ENCODE measurements at places on chromosomes 4 and X.

DNA sequence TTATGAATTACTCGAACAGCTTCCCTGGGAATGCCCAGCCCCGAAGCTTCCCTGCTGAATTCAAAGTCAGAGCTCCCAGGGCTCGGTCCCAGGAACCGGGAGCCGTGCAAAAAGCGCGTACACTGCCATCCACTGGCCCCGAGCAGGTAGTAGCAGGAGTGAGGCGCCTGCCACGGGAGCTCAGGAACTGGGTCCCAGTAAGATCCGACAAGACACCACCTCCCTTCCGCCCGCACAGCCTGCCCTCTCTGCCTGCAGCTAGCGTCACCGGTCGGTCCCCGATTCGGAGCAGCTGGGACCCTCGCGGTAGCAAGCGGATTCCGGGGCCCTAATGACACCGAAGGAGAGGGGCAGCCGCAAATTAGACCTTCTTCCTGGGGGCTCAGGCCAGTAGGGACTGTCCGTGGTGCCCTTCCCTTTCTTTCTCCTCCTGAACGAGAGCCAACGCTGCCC, 1.2 kb downstream of the CORIN start:
- H3K4me1 ChIP-seq, result peaks cover 16% of the 10 kb centered on the region
- H3K27me3 ChIP-seq, result peaks cover 23% of the 10 kb centered on the region
- H3K4me3 ChIP-seq, result peak overlapping the region; percentile 74
- H3K36me3 ChIP-seq, result no peaks in the 10 kb centered on the region

DNA sequence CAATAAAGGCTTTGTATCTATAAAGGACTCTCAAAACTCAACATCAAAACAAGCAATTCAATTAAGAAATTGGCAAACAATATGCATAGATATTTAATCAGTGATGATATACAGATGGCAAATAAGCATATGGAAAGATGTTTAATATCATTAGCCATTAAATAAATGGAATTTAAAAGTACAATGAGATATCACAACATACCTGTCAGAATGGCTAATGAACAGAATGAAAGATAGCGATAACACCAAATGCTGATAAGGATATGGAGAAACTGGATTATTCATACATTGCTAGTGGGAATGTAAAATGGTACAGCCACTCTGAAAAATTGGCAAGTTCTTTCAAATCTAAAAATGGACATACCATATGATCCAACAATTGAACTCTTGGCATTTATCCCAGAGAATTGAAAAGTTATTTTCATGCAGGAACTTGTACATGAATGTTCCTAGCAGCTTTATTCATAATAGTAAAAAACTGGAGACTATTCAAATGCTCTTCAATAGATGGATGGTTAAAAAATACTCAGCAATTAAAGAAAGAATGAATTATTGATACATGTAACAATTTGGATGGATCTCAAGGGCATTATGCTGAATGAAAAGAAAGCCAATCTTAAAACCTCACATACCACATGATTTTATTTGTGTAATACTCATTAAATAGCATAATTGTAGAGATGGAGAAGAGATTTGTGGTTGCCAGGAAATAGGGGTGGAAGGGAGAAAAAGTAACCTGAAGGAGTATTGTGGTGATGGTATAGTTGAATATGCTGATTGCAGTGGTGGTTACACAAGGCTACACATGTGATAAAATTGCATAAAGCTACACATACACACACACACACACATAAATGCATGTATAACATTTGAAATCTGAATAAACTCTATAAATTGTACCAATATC, 45.9 kb upstream of the ALG13 start:
- H3K4me1 ChIP-seq, result no peaks in the 10 kb centered on the region
- DNase-seq, result no peak
- H3K36me3 ChIP-seq, result no peaks in the 10 kb centered on the region

- no peaks in the 10 kb centered on the region for H3K27me3 ChIP-seq
- no peaks in the 10 kb centered on the region for H3K36me3 ChIP-seq
- no peak overlapping the region for H3K4me3 ChIP-seq
- DNase-seq, result no peak
- H3K4me1 ChIP-seq, result no peaks in the 10 kb centered on the region
Measured at GRCh38 chr4:31647786-31648185, 927.6 kb downstream of the PCDH7 start.

DNA sequence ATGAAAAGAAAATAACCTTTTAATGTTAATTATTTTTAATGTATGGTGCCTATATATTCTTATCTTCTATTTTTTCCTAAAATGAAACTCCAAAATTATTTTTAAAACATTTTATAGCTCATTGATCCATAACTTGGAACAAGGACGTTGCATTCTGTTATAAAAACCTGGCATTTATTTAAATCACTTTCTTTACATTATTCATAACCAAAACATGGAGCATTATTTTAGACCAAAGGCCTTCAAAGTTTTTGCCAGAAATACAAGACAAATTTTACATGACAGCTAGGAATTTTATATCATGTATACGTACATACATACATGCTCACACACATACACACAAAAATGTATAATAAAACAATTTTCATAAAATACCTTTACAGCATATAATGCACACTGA, 259.8 kb downstream of the QDPR start:
- H3K4me3 ChIP-seq, result no peak overlapping the region
- peaks cover 8% of the 10 kb centered on the region for H3K27me3 ChIP-seq
- H3K36me3 ChIP-seq, result no peaks in the 10 kb centered on the region

DNA sequence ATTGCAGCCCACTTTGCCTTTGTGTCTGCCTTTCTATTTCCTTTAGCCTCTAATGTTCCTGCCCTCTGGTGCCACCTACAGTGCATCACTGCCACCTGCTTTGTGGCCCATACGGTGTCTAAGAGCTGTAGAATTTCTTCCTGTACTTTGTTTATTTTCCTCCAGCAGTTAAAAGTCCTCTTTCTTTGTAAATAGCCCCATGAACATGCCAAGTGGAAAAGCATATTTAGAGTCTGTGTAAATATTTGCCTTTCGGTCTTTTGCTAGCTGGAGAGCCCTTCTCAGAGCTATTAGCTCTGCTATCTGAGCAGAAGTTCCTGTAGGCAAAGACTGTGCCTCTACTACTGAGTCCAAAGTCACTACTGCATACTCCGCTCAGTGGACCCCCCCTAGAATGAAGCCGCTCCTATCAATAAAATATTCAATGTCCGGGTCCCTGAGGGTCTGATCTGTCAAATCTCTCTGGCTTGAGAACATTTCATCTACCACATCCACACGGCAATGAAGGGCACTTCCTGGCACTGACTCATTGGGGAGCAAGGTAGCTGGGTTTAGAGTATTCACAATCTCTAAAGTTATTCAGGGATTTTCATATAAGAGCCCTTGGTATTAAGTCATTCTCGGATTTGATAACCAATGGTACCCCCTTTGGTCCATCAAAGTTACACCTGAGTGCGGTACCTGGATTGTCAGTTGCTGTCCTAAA, 36.3 kb downstream of the SULT1E1 start:
- no peaks in the 10 kb centered on the region for H3K27me3 ChIP-seq
- H3K4me3 ChIP-seq, result no peak overlapping the region
- H3K27ac ChIP-seq, result no peak overlapping the region
- DNase-seq, result peak; percentile 54
- no peaks in the 10 kb centered on the region for H3K36me3 ChIP-seq

DNA sequence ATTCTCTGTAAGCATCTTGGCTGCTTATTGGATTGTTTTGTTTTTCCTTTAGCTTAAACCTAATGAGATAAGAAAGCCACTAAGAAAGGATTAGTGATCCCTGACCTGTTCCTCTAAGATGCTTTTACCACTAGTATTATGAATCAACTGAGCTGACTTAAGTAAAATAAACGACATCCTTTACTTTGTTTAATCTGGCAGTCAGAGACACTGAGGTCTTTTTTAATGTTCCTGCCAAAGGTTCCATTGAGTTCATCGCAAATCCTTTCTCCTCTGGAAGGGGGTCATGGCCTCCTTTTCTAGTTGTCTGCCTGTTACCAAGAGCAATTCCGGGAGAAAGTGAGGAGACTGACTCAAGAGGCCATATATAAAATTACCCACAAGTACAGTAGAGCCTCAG, 1038.3 kb upstream of the SLIT2 start:
- no peaks in the 10 kb centered on the region for H3K36me3 ChIP-seq
- no peak for DNase-seq
- H3K4me1 ChIP-seq, result no peaks in the 10 kb centered on the region
- no peak overlapping the region for H3K27ac ChIP-seq

- H3K4me1 ChIP-seq, result peaks cover 12% of the 10 kb centered on the region
- H3K36me3 ChIP-seq, result peaks cover 23% of the 10 kb centered on the region
- no peaks in the 10 kb centered on the region for H3K27me3 ChIP-seq
Measured at GRCh38 chr4:3225071-3225850, 23.7 kb upstream of the MSANTD1 start.
